ENCODE measurements at places on chromosomes 2 and 18. TPM values are rescaled to one million over a fixed set of nuclear protein-coding genes. Genes with fewer than 3 reads are reported as not detected.

The WDR54 gene
- 39.0 TPM for total RNA-seq

The SNORC gene
- 1.5 TPM for total RNA-seq

The GPR155 gene
- 13.8 TPM for total RNA-seq

The UGT1A10 gene
- total RNA-seq, result not detected

- no peak for DNase-seq
Measured at GRCh38 chr18:74604361-74604760, 6.7 kb downstream of the ZNF407 start.

- no peak for DNase-seq
Measured at GRCh38 chr2:96806468-96807126, 9.5 kb upstream of the CNNM3 start.

- no peak for DNase-seq
Measured at GRCh38 chr18:35415511-35416073, 38.5 kb upstream of the ZNF396 start.

GRCh38 chr2:238104691-238105371 lies 4.7 kb downstream of the ESPNL start:
- DNase-seq, result no peak

GRCh38 chr2:35099342-35099741 lies 1256.2 kb upstream of the CRIM1 start:
- no peak for DNase-seq

GRCh38 chr2:159653962-159654361 lies 37.6 kb upstream of the BAZ2B start:
- DNase-seq, result no peak

- peak; percentile 20 for DNase-seq
Measured at GRCh38 chr18:6610466-6610865, 119.0 kb upstream of the ARHGAP28 start.

GRCh38 chr18:40867459-40867858 lies 1087.6 kb upstream of the PIK3C3 start:
- peak; percentile 93 for DNase-seq

- peak; percentile 39 for DNase-seq
Measured at GRCh38 chr2:190649798-190650390, 1.0 kb downstream of the NAB1 start.

- DNase-seq, result peak; percentile 66
Measured at GRCh38 chr2:148614322-148615049, 30.1 kb upstream of the EPC2 start.
